Activated T-helper 1 cell treated with Interleukin-2 at 50 U/mL for 16 hours (primary cell): ENCODE measurements at places on chromosomes 16 and 17.

DNA sequence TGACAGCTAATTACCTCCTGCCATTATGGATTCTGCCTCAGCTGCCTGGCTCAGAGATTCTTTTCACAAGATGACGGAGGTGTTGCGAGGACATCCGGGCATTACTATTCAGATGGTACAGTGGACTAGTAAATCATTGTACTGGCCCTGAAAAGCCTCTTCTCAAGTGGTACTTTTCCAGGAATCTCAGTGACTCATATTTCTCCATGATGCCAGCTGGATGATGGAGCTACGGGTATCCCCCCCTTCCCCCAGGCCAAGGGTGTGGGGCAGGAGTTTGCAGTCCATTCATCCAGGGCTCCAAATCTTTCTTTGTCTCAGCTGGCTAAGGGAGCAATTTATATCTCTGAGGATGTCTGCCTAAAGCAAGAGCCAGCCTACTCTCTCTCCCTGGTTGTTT lies 107.7 kb upstream of the GPR139 start:
- no peak for DNase-seq

DNA sequence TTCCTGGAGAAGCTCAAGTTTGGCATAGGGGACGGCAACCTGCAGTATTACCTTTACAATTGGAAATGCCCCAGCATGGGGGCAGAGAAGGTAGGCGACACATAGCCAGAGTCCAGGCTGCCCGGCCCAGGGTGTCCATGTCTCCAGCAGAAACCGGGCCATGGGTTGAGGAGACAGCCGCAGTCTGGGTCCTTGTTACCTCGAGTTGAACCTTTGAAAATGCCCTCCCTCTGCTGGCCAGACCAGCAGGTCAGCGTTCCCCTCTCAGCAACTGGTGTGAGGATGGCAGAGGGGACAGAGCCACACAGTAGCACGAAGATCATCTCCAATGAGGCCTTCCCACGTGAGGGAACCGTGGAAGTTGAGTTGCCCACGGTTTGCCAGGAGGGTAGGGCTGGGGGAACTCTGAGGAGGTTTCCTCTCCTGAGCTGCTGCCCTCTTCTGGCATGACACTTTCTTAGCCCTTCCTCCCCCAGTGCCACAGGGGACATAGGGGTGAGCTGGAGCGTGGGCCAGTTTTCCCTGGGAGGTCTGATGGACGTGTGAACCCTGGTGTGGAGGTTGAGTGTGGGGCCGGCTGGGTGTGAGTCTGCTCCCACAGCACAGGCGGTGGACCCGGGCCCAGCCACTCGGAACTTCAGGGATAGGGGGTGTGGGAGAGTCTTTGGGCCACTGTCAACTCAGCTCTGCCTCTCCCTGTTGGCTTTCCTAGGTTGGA lies 27.2 kb downstream of the PLCD3 start:
- DNase-seq: no peak

DNA sequence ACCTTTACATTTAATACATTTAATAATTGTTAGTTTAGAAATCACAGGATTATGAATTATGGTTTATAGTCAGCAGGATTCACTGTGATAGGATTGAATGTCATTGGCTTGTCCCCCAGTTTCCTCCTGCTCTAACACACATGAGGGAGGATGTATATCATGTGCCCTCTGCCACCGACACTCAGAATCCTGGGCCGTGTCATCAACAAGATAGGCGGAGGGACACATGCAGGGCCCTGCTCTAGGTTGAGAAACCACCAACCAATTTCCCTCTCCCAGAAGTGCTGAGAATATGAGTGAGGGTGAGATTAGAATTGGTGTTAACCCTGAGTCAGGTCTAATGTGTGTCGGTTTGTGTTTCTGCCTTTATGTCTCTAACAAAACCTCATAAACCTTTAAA lies 85.1 kb downstream of the CES1 start:
- DNase-seq: no peak

GRCh38 chr17:33045216-33045615 lies 53.6 kb downstream of the SPACA3 start:
- DNase-seq: no peak
